ENCODE measurements at places on chromosomes 3 and 15.
A peak's percentile ranks its signal among the peaks of the same experiment; 100 is the strongest.

DNA sequence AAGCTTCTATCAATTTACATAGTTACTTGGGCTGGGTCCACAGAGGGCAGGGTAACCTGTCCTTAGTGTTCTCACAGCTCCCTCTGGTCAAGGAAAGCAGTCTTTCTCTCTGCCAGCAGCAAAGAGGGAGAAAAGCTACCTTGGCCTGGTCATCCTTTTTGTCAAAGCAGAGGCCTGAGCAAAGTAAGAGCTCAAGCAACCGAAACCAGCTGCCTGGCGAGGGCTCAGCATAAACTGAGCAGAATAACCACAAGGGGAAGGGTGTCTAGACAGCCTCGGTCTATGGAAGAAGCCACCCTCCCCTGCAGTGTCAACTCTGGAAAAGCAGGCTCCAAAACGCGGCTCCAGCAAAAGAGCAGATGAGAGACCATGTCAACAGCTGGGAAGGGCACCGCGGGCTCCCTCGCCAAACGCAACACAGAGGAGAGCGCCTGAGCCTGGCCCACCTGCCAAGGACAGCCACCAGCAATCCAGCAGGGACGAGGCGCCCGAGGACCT is 17.4 kb downstream of the LRIG1 start:
- DNase-seq, result peak; percentile 20

- no peak for DNase-seq
Measured at GRCh38 chr15:31472636-31473384, 146.2 kb downstream of the KLF13 start.

DNA sequence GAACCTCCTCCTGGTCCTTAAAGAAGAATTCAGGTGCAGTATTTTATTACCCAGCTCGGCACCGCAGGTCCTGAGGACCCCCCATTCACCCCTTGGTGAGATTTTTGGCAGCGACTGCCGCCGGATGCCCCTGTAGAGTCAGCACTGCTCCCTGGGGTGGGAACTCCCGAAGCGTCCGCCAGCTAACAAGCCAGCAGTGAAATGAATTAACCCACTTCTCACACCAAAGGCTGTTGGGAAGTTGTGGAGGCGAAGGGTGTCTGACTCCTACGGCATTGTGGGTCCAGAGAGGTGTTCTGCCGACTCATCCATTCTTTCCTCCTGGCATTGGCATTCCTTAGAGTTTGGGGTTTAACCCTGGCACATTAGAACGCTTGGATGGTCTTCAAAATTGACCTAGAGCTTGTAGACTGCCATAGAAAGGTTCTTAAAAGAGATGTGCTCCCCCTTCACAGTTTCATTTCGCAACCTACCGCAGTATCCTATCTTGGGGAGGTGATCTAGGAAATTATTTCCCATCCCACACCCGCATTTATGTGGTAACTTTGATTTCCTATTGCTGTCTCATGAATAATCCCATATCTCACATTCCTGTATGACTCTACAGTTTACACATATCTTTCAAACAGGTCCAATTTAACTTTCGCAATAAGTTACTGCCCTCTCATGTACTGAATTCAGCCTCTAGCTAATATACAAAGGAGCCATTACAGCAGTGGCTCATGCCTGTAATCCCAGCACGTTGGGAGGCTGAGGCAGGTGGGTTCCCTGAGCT is 879 bp upstream of the EIF5A2 start:
- DNase-seq, result no peak

- DNase-seq, result no peak
Measured at GRCh38 chr15:100112636-100113305, 229.0 kb downstream of the ADAMTS17 start.

All from amygdala (tissue), 56 donors.